Diencephalon (tissue), 1 donor: ENCODE measurements at places on chromosomes 5 and 9. TPM values are rescaled to one million over a fixed set of nuclear protein-coding genes. Genes with fewer than 3 reads are reported as not detected.

The SH3RF2 gene
- total RNA-seq = 1.2 TPM

The TMEFF1 gene
- total RNA-seq = 46.6 TPM

The FUT7 gene
- total RNA-seq = not detected

The CDH18 gene
- total RNA-seq = 69.4 TPM

The RGS14 gene
- 10.1 TPM for total RNA-seq

The ADGRD2 gene
- 0.46 TPM for total RNA-seq

The MSX2 gene
- total RNA-seq = 0.69 TPM
